ENCODE measurements at places on chromosomes 12 and 14.
A peak's percentile ranks its signal among the peaks of the same experiment; 100 is the strongest.

- DNase-seq: no peak
These were observed 159.3 kb downstream of the DACT1 start for GRCh38 chr14:58797010-58797429.

DNA sequence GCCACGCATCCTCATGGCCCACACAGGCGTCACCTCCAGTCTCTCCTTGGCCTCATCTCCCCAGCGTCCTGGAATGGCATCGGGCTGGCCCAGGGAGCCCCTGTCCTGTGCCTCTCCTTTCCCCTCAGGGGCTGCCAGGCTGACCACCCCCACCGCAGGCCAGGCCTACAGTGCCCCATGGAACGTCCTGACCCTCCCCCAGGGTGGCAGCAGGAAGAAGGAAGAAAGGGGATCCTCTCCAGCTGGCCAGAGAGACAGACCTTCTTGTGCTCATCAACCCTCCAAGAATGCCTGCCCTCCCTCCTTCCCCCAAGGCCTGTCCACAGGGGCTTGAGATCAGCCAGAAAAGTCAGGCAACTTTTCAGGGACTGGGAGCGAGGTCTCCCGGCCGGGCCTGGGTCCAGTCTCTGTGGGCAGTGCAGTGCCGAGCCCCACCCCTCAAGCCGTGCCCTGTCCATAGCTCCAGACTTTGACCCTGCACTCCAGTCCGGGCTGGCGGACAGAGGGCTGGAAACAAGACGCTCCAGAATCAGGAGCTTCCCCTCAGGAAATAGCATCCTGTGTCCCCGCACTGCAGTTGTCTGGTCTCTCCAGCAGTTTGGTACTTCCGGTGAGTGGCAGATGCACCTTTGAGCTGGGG, at the start of gene DAO:
Gene DAO (plus strand): TSS at position 478 of the 640 bp plus-strand sequence. CDS start 4,915 bp downstream, outside the sequence.
- DNase-seq: no peak

DNA sequence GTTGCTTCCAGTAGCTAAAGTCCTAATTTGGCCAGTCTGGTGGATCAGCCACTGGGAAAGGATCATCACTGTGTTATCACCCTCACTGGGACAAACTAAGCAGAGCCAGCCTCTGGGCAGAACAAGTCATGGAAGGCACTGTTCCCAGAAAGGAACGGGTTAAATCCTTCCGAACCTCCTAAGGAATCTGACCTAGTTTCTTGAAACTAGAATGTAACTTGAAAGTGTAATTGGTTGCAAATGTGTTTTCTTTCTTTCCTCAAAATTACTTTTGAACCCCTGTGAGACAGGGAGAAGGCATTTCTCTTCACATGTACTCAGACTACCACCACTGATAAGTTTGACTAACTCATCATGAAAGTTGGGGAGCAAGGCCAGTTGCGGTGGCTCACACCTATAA, 18.7 kb upstream of the KICS2 start:
- DNase-seq: no peak

DNA sequence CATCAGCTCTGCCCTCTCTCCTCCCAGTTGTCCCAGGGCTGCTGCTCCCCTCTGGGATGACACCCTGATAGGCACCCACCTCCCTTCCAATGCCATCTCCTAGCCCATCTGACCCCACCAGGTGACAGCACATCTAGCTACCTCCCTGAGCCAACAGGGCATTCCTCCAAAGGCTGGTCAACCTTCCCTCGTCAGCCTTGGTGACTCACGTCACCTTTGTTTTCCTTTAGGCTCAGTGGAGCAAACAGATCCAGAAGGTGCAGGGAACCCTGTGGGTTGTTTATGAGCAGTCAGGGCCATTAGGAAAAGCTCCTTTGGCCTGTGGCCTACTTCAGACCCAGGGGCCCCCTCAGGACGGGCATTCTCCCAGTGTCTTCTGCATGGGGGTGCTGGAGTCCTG, 32.4 kb downstream of the PIGH start:
- DNase-seq: no peak

DNA sequence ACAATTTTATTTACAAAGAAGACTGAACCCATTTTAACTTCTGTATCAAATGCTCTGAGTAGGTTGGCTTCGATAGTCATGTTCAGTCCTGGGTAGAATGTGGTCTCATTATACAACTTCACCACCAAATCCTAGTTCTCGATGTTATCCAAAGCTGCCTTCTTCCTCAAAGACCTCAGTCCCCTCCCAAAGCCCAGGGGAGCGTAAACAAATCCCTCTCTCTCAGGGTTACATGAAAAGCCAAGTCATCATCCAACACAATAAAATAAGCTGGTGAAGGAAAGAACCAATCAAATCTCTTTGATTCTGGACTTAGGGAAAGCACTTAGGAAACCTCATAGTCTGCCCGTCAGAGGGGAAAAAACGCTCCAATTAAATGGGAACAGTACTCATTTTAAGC, 9.1 kb downstream of the PTCSC3 start:
- DNase-seq: no peak

DNA sequence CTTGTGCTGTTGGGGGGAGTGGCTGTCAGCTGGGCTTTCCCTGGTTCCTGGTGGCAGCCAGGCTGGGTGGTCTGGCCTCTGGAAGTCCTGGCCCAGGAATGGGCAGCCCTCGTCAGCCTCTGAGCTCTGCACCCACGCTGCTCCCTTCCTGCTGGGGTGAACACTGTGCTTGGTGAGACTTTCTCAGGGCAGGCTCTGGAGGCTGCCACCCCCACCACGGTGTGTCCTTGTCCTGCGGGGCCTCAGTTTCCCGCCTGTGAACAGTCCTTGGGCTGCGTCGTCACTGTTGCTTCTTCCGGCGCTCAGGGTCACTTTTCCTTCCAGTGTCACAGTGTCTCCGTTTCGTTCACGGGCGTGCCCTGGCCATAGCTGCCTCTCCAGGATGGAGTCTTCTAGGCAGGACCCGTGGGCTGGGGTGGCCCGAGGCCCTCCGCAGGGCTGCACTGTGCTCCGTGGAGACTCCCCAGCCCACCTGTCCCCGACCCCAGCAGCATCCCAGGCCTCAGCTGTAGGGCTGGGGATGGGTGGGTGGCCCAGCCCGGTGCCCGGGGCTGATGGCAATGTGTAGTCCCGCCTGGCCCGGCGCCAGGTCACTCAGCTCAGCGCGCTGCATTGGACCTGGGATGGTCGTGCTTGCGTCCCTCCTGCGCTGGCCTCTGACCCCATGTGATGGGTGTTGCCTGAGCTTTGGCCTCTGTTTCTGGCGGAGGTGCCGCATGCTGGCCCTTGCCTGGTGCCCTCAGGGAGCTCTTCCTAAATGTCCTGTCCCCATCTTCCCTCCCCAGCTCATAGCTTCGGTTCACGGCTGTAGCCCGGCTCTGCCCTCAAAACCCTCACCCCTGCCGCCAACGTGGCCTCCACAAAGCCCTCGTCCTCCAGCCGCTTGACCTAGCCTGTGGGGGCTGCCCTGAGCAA, 6.8 kb downstream of the KIF26A start:
- no peak for DNase-seq

- no peak for DNase-seq
These were observed 145.8 kb upstream of the NUDT4 start for GRCh38 chr12:93231938-93232337.

DNA sequence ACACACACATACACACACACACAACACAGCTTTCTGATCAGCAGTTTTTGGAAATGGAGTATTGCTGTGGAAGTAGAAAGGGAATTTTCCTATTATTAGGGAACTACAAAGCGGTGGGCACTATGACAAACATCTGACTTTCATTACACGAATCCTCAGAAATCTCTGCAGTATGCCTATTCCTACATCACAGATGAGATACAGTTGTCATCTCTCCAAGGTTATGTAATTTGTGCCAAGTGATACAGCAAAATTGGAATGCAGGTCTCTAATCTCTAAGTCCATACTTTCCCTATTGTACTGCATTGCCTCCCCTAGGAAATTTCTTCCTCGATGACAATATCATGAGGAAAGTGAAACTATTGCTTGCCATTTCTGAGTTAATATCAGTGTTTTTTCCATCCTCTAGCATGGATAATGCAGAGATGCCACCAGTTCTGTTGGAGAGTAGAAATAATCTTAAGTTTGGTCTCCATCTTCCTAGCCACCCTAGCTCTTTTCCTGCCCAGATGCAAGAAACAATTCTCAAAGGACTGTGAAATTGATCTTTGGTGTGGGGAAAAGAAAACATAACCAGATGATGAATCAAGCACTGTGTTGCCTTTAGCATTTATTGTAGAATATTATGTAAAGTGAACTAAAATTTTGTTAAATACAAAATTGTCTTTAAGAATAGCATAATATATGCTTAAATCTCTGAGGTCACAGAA, 94.7 kb downstream of the ERGIC2 start:
- DNase-seq: no peak

GRCh38 chr14:60838601-60839000, 104.0 kb downstream of the MNAT1 start:
- no peak for DNase-seq

GRCh38 chr12:102093319-102093718, 26.6 kb downstream of the NUP37 start:
- no peak for DNase-seq

GRCh38 chr12:57524814-57525614, 2.4 kb downstream of the MBD6 start:
- no peak for DNase-seq

GRCh38 chr12:2490831-2491230, 303.9 kb upstream of the FKBP4 start:
- no peak for DNase-seq

GRCh38 chr12:4621511-4621910, 27.3 kb downstream of the AKAP3 start:
- DNase-seq: no peak

GRCh38 chr12:7628381-7628961, 37.2 kb downstream of the APOBEC1 start:
- DNase-seq: no peak

DNA sequence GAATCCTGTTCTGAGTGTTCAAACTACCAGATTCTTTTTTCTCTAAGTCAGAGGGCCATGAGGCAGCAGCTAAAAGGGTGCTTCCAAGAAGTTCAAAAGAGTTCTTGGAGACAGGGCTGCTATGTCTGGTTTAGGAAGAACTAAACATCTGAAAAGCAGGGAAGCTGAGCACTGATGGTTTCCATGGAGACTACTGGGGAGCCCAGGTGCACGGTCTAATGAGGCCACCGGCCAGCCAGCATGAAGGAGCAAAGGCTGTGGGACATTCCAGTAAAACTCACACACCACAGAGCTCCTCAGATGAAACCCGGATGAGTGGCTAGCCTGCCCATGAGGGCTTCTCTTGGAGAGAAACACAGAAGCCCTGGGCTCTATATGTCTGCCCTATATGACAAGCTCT, 97.3 kb downstream of the KCNK10 start:
- DNase-seq: no peak

GRCh38 chr14:92934196-92935085, 11.5 kb downstream of the CHGA start:
- no peak for DNase-seq

DNA sequence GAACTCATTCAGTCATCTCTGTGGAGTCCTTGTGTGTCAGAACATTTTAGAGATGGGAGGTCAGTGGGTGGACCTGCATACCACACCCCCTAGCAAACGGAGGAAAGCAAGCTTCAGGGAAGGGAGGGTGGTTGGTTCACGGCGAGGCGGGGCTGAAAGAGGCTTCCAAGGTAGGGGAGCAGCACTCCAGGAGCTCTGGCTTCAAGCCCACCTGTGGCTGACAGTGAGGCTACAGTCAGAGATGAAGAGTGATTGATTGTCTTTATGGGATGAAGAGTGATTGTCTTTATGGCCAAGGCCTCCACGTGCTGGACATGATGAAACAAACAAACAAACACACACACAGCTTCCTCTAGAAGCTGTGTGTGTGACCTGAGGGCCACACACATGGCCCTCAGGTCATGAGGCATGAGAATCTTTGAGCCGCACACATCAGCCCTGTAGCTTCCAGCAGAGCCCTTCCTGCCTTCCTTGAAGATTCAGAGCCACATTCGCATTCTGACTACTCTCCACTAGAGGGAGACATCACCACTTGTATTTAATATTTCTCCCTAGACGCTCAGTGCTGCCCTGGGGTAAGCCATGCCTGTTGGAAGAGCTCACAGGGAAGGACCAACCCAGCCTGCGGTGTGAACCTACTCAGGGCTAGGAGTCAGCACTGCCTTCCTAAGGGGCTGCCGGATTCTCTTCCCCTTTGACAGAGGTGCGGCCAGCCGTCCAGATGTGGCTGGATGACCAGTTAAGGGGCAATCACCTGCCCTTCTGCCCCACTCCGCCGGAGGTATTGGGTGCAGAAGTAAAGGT, 54.4 kb upstream of the KCNA1 start:
- peak; percentile 38 for DNase-seq

- DNase-seq: no peak
These were observed 122.2 kb downstream of the CRACR2A start for GRCh38 chr12:3630621-3631271.

DNA sequence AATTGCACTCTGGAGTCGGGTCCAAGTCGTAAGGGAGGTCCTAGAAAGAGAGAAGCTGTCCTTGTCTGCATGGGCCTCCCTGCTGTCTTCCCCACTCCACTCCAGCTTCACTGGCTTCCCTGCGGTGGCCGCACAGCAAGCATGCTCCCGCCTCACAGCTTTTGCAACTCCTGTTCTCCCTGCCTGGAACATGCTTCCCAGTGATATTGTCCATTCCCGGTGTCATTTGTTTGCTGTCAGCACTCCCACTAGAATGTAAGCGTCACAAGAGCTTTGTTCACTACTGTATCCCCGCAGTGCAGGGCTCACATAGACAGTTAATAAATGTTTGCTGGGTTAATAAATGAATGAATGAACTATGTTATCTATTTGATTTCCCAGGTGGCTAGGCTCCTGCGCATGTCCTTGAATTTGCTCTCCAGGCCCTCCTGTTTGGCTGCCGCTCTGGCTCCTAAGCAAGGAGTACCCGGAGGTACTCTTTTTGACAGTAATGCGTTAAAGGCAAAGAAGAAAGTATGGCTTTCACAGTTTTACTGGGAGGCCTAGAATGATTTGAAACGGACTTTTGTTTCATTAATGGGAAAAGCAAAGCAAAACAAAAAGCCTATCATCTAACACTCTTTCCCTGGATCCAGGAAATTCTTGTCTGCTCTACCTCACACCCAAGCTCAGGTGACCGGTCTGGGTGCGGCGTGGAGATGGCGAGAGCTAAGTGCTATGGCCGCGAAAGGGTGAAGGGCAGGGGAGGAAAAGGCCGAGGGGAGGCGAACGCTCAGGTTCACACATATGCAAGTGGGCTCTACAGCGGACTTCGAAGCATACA, 6.2 kb upstream of the SLC7A7 start:
- DNase-seq: no peak

- DNase-seq: no peak
These were observed 25.6 kb downstream of the FIGNL2 start for GRCh38 chr12:51822956-51823355.

- no peak for DNase-seq
These were observed 4.1 kb upstream of the CD163L1 start for GRCh38 chr12:7448099-7448498.

GRCh38 chr12:106369624-106370346, 12.2 kb downstream of the POLR3B start:
- no peak for DNase-seq

GRCh38 chr14:33657476-33657875, 293.4 kb downstream of the EGLN3 start:
- DNase-seq: no peak

- DNase-seq: no peak
These were observed 207.6 kb upstream of the PDZRN4 start for GRCh38 chr12:40980427-40980961.

- no peak for DNase-seq
These were observed 127.7 kb upstream of the SFSWAP start for GRCh38 chr12:131583090-131583712.

- DNase-seq: no peak
These were observed at the start of gene VSX2 for GRCh38 chr14:74238974-74239847. TSS of gene VSX2 (plus strand) at chr14:74239449. CDS start at chr14:74239562, 113 bp downstream.

Measured in hypothalamus (tissue), 51 donors.